ENCODE measurements at places on chromosomes 7 and 10.

- DNase-seq = no peak
Observed at GRCh38 chr7:47384755-47385535, 197.0 kb downstream of the TNS3 start.

GRCh38 chr7:43559171-43559945, 23.6 kb upstream of the STK17A start:
- DNase-seq = no peak

- DNase-seq = no peak
Observed at GRCh38 chr7:150398965-150399320, 19.8 kb downstream of the ZNF775 start.

DNA sequence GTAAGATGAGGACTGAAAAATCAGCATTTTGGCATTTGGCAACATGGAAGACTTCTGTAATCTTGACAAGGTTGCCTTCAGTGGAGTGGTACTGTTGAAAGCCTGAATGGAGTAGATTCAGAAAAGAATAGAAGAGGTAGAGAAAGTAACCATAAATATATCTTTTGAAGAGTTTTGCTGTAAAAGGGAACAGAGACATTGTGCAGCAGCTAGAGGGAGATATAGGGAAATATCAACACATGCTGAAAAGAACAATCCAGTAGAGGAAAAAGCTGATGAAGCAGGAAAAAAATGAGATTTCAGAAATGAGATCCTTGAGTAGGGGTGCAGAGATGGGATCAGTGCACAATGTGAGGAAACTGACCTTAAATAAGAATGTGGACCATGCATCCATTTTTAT, 60.0 kb downstream of the RAPGEF5 start:
- DNase-seq = no peak

DNA sequence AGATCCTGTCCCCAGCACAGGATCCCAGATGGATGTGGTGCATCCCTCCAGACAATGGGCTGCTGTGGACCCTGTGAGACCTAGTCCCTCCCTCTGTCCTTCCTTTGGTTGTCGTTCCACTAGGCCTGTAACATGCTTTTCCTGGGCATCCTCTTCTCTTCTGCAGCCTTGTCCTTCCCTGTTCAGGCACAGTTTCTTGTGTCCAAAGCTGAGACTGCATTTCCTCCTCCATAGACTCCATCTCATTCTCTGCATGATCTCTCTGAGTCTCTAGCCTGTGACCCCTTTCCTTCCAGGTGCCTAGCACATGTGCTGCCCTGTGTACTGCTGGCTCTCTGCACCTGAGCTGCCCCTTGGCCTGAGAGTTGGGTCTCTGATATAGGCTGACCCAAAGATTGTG, 293.5 kb upstream of the IGFBP3 start:
- DNase-seq = no peak

DNA sequence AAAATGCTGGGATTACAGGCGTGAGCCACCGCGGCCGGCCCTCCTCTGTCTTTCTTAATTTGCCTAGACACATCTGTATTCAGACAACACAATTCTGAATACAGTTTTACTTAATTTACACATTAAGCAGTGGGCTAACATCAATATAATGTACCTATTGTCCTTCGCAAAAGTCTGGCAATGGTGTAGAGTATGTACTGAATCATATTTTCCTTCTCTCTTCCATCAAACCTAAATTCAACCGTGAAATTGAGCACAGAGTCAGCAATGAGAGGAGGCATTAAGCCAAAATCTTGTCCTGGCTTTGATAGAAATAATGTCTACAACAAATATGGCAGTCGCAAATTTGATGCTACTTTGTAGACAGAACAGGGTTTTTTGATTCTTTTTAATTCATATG, 30.4 kb downstream of the FZD9 start:
- DNase-seq = no peak

- DNase-seq = no peak
Observed at GRCh38 chr7:2873686-2874551, 29.8 kb upstream of the GNA12 start.

- no peak for DNase-seq
Observed at GRCh38 chr10:84783386-84783785, 455.0 kb downstream of the CCSER2 start.

- DNase-seq = no peak
Observed at GRCh38 chr7:44293561-44294324, 31.7 kb downstream of the CAMK2B start.

DNA sequence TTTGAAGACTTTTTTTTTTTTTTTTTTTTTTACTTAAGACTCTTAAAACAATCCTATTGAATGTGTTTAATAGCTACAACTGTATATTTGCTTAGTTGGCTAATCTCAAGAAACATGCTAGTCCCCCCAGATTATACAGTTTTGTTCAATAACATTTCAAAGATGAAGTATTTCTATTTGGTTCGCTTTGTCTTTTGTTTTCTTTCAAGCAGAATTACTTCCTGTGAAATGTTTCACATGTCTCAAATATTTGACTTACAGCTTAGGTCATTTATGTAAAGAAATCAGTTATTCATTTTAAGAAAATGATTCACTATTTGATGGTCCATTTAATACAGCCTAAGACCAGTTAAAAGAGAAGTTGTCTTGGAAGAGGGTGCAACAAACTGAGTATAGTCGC, 12.8 kb upstream of the LAMB1 start:
- DNase-seq = no peak

DNA sequence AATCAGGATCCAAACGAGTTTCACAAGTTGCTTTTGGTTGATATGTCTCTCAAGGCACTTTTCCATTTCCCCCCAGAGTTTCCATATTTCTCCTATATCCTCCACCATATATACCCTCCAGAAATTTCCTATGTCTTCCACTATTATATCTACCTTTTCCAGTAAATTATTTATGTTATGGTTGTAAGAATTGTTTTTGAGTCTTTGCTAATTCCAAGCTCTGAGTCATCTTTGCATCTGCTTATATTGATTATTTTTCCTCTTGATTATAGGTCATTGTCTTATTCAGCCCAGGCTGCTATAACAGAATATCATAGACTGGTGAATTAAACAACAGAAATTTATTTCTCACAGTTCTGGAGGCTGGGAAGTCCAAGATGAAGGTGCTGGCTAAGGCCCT, 12.7 kb downstream of the TACC2 start:
- DNase-seq = no peak

DNA sequence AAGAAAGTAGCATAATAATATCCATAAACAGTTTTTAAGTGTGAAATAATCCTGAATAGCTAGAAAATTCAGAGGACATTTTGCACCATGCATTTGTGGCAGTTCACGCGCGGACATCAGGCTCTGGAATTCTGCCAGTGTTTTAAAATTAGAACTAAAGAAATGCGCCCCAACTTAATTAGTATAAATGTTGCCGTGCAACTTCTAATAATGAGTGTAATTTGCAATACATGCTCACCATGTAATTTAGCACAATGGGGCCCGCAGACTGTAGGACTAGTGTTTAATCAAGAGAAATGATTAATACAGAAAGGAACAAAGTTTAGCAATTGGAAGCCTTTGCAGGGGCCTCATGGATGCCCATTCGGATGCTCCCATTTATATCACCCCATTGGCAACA, 96.6 kb downstream of the PTPRE start:
- DNase-seq = no peak

DNA sequence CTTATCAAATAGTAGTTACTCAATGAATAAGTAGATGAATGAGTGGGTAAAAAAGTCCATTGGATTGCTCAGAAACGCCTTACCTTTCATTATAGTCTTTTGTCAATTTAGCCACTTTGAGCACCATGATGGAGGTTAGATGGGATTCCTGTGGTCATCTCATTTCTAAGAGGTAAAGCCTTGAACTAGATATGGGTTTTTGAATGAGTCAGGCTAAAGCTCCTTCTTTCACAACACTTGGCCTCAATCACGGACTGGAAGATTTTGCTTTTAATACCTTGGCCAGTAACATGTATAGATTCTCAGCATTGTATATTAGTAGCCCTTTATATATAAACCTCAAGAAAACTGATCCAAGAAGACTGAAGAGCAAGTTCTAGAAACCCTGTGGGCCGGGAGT, 99.7 kb upstream of the CCDC6 start:
- no peak for DNase-seq

DNA sequence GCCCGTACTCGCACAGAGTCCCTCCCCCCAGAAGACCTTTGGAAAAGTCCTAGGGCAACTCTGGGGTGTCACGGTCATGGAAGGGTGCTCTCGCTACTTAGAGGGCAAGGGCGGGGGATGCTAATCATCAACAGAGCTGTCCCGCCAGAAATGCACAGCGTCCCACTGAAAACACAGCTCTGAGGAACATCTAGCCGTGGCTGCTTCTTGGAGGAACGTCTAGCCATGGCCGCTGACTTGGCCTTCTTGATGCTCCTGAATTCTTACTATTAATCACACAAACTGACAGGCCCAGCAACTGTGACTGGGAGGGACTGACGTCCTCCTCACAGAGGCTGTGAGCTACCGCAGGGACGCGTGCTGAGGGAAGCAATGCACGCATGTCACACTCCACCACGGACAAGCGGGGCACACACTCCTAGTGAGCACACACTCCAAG, 1.7 kb downstream of the TUBGCP2 start:
- no peak for DNase-seq

DNA sequence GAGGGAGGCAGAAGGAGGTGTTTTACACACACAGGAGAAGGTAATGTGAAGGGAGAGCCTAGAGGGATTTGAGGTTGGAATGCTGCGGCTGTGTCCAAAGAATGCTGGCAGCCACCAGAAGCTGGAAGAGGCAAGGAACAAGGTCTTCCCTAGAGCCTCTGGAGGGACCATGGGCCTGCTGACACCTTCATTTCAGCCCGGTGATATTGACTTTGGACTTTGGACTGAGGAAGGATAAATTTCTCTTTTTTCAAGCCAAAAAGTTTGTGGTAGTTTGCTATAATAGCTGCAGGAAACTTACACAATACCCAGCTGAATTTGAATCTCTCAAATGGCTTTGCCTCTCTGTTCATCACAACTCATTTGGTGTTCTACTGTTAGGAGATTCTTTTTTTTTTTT, 34.6 kb downstream of the UBN2 start:
- DNase-seq = no peak

- no peak for DNase-seq
Observed at GRCh38 chr7:80847027-80847426, 71.8 kb downstream of the SEMA3C start.

DNA sequence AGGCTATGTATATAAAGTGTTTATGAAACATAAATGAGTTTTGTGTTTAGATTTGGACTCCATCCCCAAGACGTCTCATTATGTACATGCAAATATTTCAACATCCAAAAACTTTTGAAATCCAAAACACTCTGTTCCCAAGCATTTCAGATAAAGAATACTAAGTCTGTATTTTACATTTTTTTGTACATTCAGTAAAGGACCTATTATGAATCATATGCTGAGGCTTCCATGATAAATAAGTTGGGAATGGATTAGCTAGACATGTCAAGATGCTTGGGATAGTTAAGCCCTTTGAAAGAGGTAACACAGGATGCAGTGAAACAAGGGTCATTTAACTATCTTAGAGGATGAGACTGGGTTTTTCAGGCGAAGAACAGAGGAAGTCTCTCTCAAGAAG, 262.9 kb downstream of the SNX13 start:
- DNase-seq = no peak

- DNase-seq = no peak
Observed at GRCh38 chr7:16350634-16351033, 70.7 kb downstream of the CRPPA start.

DNA sequence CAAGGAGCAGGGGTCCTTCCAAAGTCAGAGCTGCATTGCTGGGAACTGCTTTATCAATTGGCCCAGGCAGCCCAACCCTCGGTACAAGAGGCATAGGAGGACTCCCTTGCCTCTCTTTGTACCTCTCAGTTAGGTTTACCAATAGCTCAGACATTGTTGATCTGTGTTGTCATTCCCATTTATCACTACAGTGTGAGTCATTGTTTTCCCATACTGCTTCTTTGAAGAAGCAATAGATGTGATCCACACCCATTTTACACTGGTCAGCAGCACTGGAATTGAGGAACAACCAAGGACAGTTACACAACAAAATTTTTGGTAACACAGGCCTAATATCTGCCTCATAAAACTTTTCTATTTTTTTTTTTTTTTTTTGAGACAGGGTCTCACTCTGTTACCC, 307.2 kb downstream of the SNX13 start:
- DNase-seq = no peak

GRCh38 chr7:30914596-30914995, 2.9 kb downstream of the AQP1 start:
- no peak for DNase-seq

DNA sequence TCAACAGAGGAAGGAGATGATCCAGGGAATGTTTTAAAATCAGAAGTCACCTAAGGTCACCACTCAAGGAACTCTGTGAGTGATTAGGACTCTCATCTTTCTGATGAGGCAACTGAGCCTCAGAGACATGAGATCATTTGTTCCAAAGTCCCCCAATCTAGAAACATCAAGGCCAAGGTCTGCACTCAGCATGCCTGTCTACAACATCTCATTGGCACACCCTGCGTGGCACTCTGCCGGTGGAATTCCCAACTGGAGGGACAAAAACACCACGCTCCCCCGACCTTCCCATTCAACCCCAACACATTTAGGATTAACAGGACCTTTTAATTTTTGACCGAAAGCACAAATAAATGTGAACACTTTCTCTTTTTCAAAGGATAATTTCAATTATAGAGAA, 31.4 kb downstream of the CPXM2 start:
- no peak for DNase-seq

- DNase-seq = no peak
Observed at GRCh38 chr7:71782051-71782450, 630.1 kb downstream of the CALN1 start.

DNA sequence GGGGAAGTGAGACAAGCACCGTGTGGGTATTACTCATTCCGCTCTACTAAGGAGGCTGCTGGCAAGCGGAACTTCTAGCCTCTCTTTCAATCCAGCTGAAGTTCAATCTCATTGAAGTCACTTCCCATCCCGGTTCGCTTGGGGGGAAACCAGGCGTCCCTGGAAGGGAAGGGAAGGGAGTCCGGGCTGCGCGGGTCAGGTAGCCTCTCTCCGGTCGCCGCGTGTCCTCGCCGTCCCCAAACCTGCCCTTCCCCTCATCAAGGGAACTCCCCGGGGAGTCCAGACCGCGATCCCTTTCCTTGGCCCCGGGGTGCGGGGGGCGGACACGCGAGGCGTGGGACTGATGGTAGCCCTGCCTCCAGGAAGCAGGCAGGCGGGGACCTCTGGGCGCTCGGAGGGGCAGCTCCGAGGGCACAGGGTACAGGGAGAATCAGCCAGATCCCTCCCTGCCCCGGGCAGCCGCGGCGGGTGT, 598 bp upstream of the ZEB1 start:
- peak; percentile 40 for DNase-seq

- DNase-seq = no peak
Observed at GRCh38 chr7:77354484-77354883, 61.7 kb downstream of the GSAP start.

DNA sequence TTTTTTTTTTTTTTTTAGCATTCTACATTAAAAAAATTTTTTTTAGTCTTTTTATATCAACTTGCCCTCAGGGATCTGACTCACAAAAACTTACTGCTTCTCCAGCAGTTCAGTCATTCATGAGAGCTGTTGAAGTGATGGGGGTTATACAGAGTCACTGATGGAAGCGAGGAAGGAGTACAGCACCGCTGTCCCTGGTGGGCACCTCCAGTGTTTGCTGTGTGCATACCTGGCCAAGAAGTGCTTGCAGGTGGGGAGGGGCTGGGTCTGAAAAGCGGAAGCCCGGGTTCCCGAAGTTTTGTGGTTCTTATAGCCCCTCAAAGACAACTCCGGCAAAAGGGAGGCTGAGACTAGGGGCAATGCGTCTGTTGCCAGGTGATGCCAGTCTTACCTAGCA, 46.2 kb downstream of the MINDY4 start:
- DNase-seq = no peak

GRCh38 chr10:113264333-113265131, 288.3 kb upstream of the HABP2 start:
- no peak for DNase-seq

All from stimulated activated CD8-positive, alpha-beta memory T cell treated with anti-CD3 and anti-CD28 coated beads, Interleukin-15, amount 100 ng/mL, for 4 hours (primary cell).